Trophoblast cell (in vitro differentiated cells and primary cell): ENCODE measurements at places on chromosomes 1 and 21.

DNA sequence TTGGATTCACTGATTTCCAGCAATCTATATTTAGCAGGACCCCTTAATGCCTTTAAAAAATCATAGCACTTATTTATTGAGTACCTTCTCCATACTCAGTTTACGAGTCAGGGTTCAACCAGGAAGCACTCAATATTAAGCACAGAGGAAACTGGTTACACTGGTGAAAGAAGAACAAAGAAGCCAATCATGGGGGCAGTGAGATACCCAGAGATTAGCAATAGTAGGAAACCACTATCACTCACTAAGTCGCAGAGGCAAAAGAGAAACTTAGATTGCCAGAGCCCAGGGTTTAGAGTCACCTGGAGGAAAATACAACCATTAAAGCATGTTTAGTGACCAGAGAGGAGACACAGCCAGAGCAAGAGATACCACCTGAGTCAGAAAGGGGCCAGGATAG lies 670.5 kb upstream of the USP24 start:
- no peaks in the 10 kb centered on the region for H3K36me3 ChIP-seq
- no peaks in the 10 kb centered on the region for H3K27me3 ChIP-seq
- peaks cover 8% of the 10 kb centered on the region for H3K4me1 ChIP-seq
- H3K27ac ChIP-seq: no peak overlapping the region

DNA sequence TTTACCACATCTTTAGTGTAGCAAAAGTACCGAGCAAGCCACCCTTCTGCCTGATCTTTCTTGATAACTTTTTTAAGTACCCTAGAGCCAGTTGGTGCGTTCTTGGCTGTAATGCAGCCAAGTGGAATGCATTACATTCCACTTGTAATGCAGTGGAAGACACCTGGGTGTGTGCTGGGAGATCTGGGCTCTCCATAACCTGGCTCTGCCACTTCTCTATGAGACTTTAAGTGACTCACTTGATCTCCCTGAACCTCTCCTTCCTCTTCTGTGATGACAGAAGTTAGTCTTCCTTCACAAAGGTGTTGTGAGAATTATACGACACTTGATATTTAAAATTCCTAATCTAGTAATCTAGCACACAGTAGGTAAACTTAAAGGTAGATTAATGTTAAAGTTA lies 35.3 kb upstream of the NFIA start:
- H3K27me3 ChIP-seq: peaks cover 26% of the 10 kb centered on the region
- H3K36me3 ChIP-seq: no peaks in the 10 kb centered on the region
- no peak overlapping the region for H3K27ac ChIP-seq
- no peak for DNase-seq
- H3K4me3 ChIP-seq: no peak overlapping the region

GRCh38 chr1:183841550-183841949 lies 36.6 kb downstream of the RGL1 start:
- no peak overlapping the region for H3K4me3 ChIP-seq
- no peak for DNase-seq
- no peak overlapping the region for H3K27ac ChIP-seq
- peaks cover 3% of the 10 kb centered on the region for H3K4me1 ChIP-seq

DNA sequence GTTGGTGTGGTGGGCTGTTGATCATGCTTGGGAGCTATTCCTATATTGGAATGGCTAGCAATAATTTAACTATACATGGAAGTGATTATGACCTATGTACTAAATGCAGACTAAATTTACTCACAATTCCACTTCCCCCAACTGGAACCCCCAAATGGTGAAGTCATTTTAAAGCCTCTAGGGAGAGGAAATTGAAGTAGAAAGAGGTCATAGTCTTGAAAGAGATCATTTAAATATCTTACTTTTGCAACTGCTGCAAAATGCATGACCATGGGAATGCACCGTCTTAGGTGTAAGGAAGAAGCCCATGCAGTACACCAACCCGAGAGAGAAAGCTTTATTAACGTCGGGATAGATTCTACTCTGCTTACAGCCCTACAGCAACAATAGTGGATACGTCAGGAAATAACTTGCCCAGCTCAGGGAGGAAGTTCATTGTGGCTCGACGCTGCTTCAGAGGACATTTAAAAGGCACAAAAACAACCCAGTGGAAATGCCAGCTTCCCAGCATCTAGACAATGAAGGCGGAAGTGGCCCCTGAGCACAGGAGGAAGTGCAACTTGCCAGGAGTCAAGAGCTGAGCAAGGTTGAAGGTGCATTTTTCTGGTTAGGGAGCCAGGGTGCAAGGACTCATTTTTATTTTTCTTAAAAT lies 26.5 kb downstream of the CYYR1 start:
- peak; percentile 9 for DNase-seq
- H3K4me3 ChIP-seq: no peak overlapping the region
- no peaks in the 10 kb centered on the region for H3K4me1 ChIP-seq
- no peaks in the 10 kb centered on the region for H3K36me3 ChIP-seq
- H3K27ac ChIP-seq: no peak overlapping the region

- DNase-seq: no peak
- no peaks in the 10 kb centered on the region for H3K27me3 ChIP-seq
- no peak overlapping the region for H3K4me3 ChIP-seq
- no peaks in the 10 kb centered on the region for H3K36me3 ChIP-seq
Observed at GRCh38 chr21:41201385-41201784, 33.4 kb downstream of the BACE2 start.

DNA sequence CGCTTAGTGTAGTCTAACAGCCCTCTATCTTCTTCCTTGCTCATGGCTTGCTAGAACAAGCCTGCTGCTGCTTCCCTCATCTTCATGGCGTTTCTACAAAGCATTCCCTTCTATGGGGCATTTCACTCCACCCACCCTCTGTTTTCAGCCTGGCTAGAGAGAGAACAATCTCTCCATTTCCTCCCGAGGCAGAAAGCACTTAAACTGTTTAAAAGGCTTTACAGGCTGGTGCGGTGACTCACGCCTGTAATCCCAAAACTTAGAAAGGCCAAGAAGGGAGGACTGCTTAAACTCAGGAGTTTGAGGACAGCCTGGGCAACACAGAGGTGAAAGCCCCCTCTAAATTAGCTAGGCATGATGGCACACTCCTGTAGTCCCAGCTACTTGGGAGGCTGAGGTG lies 17.8 kb downstream of the ORC1 start:
- H3K4me3 ChIP-seq: no peak overlapping the region
- H3K36me3 ChIP-seq: peaks cover 48% of the 10 kb centered on the region
- no peaks in the 10 kb centered on the region for H3K27me3 ChIP-seq
- H3K27ac ChIP-seq: peak overlapping the region; percentile 24

- no peaks in the 10 kb centered on the region for H3K27me3 ChIP-seq
- H3K27ac ChIP-seq: no peak overlapping the region
- H3K4me1 ChIP-seq: no peaks in the 10 kb centered on the region
- DNase-seq: no peak
- H3K36me3 ChIP-seq: no peaks in the 10 kb centered on the region
Observed at GRCh38 chr1:197778366-197778945, 3.2 kb upstream of the DENND1B start.

GRCh38 chr1:150022357-150022756 lies 11.8 kb upstream of the OTUD7B start:
- H3K36me3 ChIP-seq: no peaks in the 10 kb centered on the region
- no peak for DNase-seq
- no peaks in the 10 kb centered on the region for H3K4me1 ChIP-seq
- no peak overlapping the region for H3K27ac ChIP-seq
- no peaks in the 10 kb centered on the region for H3K27me3 ChIP-seq
- no peak overlapping the region for H3K4me3 ChIP-seq

DNA sequence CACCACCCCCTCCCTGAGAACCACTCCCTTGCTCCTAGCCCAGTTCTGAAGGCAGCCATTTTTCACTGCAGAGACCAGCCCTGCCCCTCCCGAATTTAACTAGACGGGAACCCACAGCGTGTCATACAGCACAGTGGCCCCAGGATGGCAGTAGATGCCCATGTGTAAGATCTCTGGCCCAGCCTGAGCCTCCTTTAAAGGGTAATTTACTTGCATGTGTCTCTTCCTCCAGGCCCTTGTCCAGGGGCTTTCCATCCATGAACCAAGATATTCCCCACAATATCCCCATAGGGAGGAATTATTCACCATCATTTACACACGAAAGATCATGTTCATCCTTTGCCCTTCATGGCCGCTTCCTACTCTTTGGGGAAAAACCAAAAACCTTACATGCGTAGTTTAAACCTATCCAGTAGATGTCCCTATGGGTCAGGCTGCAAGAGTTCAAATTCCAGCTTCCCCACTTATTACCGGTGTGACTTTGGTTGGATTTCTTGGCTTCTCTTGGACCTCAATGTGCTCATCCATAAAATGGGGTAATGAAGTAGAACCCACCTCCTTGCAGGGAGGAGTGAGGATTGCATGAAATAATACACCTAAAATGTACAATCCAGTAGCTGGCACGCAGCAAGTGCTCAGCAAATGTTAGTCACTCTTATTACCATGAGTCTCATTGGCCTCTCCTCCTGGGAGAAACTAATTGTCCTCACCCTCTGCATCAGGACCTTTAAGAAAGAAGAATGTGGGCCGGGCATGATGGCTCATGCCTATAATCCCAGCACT lies 4.0 kb upstream of the LACTBL1 start:
- H3K4me3 ChIP-seq: no peak overlapping the region
- peak; percentile 76 for DNase-seq
- H3K27me3 ChIP-seq: no peaks in the 10 kb centered on the region
- H3K36me3 ChIP-seq: no peaks in the 10 kb centered on the region

DNA sequence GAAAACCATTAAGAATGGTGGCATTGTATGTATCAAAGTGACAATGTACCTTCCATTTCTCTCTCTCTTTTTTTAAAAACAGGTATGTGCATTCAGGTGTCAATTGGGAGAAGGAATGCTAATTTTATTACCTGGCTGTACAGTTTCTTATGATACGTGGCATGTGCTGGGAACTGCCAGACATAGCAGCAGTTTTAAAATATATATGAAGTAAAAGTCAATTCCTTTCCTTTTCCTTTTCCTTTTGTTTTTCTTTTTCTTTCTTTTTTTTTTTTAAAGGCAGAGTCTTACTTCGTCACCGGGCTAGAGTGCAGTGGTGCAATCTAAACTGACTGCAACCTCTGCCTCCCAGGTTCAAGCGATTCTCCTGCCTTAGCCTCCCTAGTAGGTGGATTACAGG lies 37.0 kb downstream of the SPEN start:
- no peak overlapping the region for H3K27ac ChIP-seq
- H3K27me3 ChIP-seq: no peaks in the 10 kb centered on the region
- H3K4me1 ChIP-seq: peaks cover 1% of the 10 kb centered on the region
- DNase-seq: no peak

DNA sequence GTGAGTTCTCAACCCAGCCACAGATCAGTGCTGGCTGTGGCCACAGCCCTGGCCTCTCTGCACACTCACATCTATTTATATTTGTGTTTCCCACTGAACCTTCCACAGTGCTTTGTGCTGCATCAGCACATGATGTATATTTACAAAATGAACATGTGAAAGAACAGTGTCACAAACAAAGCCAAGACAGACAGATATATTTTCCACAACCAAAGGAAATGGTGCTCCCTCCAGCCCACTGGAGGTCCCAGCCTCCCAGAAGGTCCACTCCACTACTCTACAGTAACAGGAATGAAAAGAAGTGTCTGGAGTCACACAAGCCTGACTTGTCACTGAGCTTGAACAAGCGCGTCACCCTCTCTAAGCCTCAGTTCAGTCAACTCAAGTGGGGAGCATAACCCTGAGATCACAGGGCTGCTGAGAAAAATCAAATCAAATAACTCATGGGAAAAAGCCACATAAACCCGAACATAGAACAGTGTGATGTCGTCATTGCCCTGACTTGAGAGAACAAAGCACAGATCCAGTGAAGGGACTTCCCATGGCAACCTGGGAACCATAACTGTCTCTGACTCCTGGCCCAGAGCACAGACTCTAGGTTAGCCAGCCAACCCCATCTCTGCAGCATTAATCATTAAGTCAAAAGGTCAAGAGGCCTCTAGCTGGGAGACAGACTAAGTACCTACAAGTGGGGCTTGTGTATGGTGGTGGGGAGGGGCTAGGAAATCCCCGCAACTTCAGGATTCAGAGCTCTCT lies 121.2 kb downstream of the TRABD2B start:
- H3K36me3 ChIP-seq: no peaks in the 10 kb centered on the region
- H3K4me1 ChIP-seq: peaks cover 2% of the 10 kb centered on the region
- H3K27ac ChIP-seq: no peak overlapping the region
- no peak overlapping the region for H3K4me3 ChIP-seq

- H3K27ac ChIP-seq: no peak overlapping the region
- no peak overlapping the region for H3K4me3 ChIP-seq
- no peaks in the 10 kb centered on the region for H3K36me3 ChIP-seq
Observed at GRCh38 chr1:214244841-214245240, 36.1 kb upstream of the SMYD2 start.

DNA sequence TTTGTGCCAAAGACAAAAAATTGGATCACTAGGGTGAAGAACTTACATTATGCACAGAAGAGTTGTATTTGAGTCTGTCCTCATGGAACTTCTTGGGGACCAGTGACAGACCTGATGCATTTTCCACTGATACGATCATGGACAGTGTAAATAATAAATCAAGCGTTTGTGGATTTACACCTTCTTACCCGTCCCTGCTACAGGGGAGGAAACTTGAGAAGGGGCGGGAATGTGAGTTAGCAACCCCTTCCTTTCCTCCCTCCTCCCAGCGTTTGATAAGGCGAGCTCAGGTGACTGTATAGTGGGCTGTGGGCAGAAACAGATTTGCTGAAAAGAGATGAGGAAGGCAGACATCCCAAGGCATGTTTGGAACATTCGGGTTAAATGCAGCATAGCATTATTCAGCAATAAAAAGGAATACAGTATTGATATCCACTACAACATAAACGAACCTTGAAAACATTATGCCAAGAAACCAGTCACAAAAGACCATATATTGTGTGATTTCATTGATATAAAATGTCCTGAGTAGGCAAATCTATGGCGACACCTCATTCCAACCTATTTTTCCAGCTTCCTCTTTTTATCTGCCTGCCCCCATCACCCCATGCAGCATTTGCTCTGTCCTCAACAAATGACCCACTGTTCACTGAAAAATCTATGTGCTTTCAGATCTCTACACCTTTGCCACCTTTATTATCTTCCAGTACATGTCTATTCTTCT lies 128.7 kb downstream of the ZZZ3 start:
- no peaks in the 10 kb centered on the region for H3K4me1 ChIP-seq
- no peak for DNase-seq
- H3K27ac ChIP-seq: no peak overlapping the region

DNA sequence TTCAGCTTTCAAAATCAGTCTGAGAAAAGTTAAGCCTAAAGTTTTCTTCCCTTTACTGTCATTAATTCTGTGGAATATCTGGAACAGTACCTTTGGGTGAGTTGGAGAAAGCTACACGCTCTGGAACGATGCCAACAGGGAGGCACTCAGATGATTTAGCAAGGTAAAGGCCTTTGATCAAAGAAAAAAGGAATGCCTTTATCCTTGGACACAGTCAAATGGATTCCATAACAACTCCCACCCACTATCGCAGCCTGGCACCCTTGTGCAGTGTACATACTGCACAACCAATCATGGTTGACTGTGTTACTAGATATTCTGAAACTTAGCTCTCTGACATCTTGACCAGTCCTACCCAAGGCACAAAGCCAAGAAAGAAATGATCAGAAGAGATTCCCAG lies 218.7 kb downstream of the PATJ start:
- H3K27me3 ChIP-seq: no peaks in the 10 kb centered on the region
- no peak for DNase-seq
- no peak overlapping the region for H3K27ac ChIP-seq
- H3K36me3 ChIP-seq: no peaks in the 10 kb centered on the region
- no peak overlapping the region for H3K4me3 ChIP-seq
